Non-pigmented ciliary epithelial cell (primary cell): ENCODE measurements at places on chromosomes 3 and 15.

- DNase-seq: peak; percentile 43
Observed at GRCh38 chr15:35168464-35168863, 83.4 kb upstream of the NANOGP8 start.

DNA sequence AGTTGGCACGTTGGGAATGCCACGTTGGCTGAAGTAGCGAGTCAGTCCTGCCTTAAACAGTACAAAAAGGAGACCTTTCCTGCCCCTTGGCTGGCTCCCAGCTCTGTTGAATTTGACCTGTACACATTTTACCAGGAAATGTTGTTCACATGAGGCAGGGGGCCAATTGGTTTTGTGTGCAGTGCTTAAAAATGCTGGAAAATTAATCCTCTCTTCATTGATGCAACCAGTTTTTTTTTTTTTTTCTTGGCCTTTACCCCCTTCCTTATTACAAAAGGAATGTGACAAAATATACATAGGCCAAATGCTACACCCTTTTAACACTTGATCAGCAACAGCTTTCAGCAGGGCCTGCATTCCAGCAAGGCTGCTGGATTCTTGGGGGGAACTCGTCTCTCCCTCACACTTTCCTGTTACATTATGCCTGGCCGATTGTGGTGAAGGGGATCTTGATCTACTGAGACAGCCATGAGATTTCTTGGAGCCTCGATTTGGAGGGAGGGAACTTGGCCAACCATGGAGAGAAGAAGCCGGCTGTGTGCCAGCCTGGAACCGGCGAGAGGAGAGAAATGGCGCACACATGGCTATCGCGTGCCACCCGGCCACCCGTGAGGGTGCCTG is 93.1 kb downstream of the DNASE1L3 start:
- no peak for DNase-seq

GRCh38 chr15:30059771-30060170 is 23.0 kb upstream of the GOLGA8J start:
- DNase-seq: no peak

- no peak for DNase-seq
Observed at GRCh38 chr15:39628546-39629257, 47.8 kb downstream of the THBS1 start.

- no peak for DNase-seq
Observed at GRCh38 chr15:66780973-66781718, 79.1 kb downstream of the SMAD6 start.

DNA sequence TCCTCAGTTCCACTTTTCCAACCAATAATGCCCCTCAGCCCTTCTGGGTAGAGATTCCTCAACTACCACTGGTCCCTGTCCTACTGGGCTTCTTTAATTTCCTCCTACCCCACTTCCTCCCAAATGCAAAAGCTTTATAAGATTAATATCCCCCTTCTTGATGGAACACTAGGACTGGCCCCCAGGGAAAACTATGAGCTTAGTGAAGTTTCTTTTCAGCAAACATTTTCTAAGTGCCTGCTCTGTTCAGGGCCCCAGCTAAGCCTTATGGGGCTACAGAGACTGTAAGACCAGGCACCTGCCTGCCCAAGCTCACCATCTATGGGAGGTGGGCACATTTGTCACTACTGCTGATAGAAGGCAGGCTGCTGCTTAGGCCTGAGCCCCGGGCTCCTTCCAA is 79.4 kb downstream of the RPLP1 start:
- DNase-seq: no peak

DNA sequence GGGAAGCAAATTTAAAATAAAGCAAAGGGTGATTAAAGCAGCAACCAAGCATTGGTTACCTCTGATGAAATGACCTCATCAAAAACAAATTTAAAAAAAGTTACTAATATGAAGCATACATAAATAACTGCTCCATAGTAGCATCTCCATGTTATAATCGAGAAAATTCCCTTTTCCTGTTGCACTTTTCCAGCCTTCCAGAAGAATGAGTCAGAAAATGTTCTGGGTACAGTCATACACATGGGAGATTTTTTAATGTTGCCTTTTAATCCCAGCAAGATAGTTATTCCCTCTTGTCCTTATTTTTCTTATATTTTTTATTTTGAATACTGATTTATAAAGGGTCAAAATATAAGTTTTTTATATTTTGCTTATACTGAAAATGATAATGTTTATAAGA is 2.6 kb upstream of the TMCO5A start:
- DNase-seq: no peak

- no peak for DNase-seq
Observed at GRCh38 chr15:84734794-84735479, 13.5 kb upstream of the ZNF592 start.

DNA sequence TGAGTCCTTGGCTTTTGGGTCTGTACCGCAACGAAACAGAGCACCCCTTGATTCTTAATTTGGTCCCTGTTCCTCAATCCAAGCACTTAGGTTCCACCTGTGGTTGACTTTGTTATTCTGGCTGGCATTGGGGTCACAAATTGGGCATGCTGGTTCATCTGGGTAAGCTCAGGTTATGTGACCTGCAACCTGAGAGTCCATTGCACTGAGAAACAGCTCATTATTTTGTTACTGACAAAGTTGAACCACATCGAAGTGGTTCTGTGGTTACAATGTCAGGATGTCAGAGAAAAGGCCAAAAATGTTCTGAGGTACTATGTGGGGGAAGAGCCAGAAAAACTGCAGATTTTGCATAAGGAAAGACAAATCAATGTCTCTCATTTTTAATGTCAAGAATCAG is 74.2 kb downstream of the ZNF621 start:
- no peak for DNase-seq

DNA sequence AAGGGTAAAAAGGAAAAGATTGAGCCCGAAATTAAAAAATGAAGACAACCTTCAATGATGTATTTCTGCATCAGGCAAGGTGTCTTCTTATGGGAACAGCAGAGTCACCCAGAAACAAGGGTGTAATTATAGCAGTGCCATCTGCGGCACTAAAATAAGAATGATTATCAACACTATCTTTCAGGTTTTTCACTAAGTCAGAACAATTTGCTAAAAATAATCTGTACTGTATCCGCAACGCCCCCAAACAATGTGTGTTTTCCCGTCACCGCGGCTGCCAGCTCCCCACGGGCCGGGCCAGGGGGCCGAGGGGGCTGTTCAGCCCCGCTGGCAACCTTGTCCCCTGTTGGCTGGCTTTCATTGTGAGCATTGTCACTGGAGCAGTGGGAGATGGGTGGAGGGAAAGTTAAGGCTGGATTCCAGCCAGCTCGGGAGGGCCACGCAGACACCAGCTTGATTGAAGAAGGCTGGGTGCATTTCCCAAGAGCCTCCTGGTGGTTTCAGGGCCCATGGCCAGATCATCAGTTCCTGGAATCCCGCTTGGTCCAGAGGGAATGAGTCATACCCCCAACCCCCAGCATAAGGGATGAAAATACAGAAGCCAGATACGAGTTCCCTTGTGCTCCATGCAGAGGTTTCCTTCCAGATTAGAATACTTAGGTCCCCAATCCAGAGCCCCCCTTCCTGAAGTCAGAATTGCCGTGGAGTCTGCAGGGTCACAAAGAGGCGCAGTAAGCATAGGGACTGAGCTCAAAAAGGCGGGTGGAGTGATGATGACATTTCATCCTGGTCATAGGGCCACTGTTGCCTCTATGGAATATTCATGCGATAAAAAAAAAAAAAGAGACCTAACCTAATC is 90.2 kb upstream of the KLF13 start:
- peak; percentile 83 for DNase-seq

DNA sequence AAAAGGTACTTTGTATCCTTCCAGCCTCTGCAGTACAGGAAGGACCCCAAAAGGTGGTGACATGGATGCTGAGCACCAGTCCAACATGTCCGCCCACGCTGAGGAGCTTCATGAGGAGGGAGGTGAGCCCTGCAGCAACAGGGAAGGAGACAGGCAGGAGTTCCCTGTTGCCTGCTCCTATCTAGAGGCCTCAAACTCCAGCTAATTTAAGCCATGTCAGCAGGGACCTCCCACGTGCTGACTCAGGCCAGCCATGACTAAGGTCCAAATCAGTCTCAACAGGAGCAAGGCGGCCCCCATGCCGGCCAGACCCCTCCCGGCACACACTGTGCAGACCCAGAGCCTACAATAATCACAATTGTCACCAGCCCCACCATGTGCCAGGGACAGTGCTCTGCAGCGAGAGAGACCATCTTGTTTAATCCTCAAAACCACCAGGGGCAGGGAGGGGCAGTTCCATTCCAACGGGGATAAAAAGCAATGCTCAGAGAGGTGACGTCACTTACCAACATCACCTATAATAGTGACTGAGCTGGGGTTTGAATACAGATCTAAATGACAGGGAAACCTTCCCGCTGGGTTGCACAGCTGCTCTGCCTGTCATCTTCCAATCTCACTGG is 54.5 kb upstream of the GATA2 start:
- peak; percentile 36 for DNase-seq

DNA sequence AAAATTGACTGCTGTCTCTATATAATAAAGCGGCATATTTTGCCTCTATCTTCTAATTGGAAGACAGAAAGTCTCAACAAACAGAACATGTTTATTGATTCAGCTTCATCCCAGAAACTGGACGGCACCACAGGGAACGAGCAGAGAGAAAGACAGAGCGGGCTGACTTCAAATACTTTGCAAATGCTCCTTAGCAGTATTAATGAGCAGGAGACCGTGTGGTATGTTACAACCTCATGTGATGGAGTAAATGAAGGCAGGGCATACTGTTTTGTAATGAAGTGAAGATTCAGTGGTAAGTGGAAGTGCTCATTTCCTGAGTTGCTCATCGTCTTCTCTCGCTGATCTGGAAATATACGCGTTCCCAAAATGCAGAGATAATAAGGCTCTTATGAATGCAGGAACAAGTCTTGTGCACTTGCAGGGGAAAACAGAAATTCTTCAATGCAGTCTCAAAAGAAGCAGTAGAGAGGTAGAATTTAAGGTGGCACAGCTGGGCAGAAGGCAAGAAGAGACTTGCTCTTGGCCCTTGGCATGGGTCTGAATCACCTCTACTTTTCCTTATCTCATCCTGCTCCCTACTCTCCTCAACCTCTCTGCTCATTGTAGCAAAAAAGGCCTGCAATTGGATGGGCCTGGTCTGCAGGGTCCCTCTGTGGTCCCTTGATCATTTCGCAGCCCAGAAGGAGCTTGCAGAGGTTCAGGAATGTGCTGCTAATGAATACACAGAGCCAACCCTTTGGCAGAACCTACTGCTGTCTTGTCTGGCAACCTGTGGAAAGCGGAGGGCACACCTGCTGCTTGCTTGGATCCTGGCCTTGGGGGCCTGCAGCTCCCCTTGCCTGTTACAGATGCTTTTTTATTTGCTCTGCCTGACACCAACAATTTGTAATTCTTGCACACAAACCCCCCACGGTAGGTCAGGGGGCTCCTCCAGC is 604.9 kb upstream of the CFAP20DC start:
- no peak for DNase-seq

GRCh38 chr15:100570735-100571313 is 31.2 kb downstream of the LINS1 start:
- no peak for DNase-seq

- no peak for DNase-seq
Observed at GRCh38 chr3:138433892-138434275, 532 bp upstream of the ESYT3 start.

DNA sequence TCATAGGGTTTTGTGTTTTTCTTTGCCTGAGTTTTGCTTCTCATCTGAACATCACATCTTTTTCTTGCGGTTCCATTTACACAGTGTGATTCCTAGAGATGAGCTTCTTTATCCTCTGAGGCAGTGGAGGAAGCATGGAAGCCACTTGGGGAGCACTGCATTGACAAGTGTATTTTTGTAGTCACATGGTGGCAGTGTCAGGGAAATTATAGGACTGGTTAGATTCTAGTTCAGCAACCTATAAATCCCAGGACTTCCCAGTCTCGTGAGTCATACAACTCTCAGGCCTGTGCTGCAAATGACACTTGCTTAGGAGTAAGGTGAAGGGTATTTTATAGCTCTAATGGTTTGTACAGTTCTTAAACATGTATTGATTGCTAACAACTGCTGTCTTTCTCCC is 58.4 kb downstream of the RBM6 start:
- no peak for DNase-seq

DNA sequence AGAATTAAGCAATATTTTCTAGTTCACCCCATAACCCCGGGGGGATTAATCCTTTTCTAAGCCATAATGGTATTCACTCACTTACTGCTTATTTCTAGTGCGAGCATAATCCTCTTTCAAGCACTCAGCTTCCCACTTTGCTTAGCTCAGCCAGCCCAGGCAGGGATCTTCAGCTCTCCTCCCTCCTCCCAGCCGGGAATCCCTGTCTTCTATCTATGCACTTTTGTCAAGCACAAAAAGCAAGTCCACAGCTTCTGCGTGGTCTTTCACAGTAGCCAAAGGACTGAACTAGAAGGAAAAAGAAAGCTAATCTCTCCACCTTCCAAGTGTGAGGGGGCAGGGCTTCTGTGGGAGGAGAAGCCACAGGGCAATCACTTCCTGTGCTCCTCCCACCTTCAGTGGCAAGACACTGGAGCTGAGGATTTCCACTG is 62.8 kb downstream of the PEX5L start:
- no peak for DNase-seq

DNA sequence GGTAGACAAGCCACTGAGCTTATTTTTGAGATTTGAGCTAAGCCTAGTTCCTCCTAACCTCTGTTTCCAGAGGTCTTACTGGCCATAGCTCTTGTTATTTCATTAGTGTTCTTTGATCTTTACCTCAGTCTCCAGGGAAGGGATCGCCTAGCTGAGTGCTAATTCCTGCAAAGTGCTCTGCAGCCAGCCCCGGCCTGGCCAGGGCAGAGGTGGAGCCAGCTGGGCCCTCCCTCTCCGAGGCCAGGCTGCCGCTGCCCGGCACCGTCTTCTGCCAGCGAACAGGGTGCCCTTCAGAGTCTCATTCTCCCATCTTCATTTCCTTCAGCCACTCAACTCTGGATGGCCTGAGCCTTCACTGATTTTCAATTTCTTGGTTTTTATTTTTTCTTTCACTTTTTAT is 19.7 kb downstream of the FAN1 start:
- no peak for DNase-seq

DNA sequence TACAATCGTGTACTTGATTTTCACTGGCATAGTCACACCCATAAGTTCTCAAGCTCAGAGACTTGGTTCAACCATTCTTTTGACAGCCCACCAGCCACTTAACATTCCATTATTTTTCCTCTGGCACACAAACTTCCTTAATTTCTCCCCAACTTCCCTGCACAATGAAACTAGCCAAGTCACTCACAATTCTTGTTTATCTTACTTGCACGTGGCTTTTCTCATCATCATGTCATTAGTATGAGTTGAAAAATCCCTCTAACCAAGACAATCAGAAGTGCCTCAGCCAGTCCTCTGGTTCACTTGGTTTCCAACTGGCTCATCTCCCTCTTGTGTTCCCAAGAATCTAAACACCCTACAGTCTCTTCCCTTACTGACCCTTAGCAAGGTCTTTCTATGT is 110.5 kb upstream of the PTPRG start:
- no peak for DNase-seq

DNA sequence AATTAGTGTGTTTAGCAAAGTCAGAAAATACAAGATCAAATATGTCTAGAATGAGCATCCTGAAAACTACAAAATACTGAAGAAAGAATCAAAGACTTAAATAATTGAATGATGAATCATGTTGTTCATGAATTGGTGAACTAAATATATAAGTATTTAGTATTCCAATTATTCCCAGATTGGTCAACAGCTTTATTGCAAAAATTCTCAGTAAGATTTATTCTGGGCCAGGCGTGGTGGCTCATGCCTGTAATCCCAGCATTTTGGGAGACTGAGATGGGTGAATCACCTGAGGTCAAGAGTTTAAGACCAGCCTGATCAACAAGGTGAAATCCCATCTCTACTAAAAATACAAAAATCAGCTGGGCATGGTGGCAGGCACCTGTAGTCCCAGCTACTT is 250.0 kb upstream of the NECTIN3 start:
- DNase-seq: no peak

- DNase-seq: no peak
Observed at GRCh38 chr3:141557961-141558706, 71.3 kb downstream of the RASA2 start.

GRCh38 chr3:150985711-150986110 is 13.2 kb upstream of the CLRN1 start:
- DNase-seq: no peak
